IMR-90 (cell line): ENCODE measurements at places on chromosomes 16 and 17. TPM values are rescaled to one million over a fixed set of nuclear protein-coding genes. Genes with fewer than 3 reads are reported as not detected.

The ODAD4 gene
- 0.37 and 0.38 TPM in 2 replicates for polyA plus RNA-seq

DNA sequence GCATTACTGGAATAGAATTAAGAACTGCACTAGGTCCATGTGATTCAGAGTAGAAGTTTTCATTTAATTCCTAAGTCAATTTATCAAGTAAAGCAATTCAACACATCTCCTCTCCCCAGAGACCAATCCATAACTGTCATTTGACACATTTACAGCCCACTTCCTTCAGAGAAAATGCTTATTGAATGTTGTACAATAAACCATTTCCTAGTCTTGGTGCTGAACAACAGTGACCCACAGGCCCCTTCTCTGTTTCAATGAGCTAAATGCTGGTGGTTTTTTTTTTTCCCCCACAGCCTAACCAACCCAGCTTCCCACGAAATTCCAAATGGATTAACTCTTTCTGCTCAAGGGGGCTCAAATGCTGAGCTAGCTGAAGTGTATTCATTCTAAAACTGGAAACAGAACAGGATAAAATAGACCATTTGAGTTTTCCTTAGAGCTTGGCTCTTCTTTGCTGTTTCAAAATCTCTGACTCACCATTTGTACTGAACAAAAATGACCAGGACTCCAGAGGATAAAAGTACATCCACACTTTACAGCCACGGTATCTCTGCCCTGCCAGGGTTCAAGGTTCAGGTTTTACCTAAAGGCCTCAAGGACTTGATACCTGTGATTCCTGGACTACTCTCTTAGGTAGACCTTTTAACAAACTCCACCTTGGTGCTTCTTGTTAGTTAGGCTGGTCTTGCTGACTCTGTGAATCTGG is 62.3 kb downstream of the TMEM100 start:
- no peak overlapping the region for H3K4me3 ChIP-seq
- no peak for DNase-seq
- H3K36me3 ChIP-seq, result no peaks in the 10 kb centered on the region

GRCh38 chr17:42363767-42364585 is 24.3 kb downstream of the STAT3 start:
- H3K27me3 ChIP-seq, result no peaks in the 10 kb centered on the region
- peak; percentile 72 for DNase-seq
- peaks cover 1% of the 10 kb centered on the region; the same call in 1 of the 2 replicates for H3K36me3 ChIP-seq
- peaks cover 17% of the 10 kb centered on the region for H3K4me1 ChIP-seq
- H3K4me3 ChIP-seq, result no peak overlapping the region
- H3K27ac ChIP-seq, result no peak overlapping the region

The NPIPA3 gene
- not detected in 2 replicates for polyA plus RNA-seq

DNA sequence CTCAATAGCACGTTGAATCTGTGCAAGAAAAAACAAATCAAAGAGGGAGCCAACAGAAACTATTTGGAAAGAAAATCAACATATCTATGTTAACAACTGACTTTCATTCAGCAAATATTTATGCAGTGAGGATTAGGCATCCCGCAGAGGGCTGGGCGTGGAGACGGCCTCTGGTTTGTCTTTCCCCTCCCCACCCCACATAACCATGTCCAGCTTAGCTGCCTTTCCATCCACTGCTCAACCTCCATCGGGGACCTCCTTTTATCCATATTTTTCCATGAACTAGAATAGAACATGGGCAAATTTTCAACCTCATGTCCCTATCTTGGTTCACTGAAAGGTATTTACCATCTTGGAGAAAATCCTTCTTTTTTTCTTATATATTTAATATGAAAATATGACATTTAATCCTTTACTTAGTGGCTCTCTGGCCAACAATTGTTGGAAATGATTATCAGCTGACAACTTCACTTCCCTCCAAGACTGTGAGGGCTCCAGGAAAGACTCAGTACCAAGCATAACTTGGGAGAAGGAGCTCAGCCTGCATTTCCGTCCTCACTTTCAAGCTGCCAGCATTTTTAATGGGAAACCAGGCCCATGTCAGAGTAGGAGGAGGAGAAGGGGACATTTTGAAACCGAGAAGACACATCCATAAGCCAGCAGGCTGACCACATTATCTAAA is 462.6 kb upstream of the MAF start:
- H3K4me3 ChIP-seq, result no peak overlapping the region
- no peaks in the 10 kb centered on the region for H3K27me3 ChIP-seq
- DNase-seq, result no peak
- no peaks in the 10 kb centered on the region for H3K4me1 ChIP-seq
- no peak overlapping the region for H3K27ac ChIP-seq
- no peaks in the 10 kb centered on the region for H3K36me3 ChIP-seq

The ATP2A1 gene
- 0.56 and 0.63 TPM in 2 replicates for polyA plus RNA-seq
